ENCODE measurements at places on chromosomes 3 and 15.

DNA sequence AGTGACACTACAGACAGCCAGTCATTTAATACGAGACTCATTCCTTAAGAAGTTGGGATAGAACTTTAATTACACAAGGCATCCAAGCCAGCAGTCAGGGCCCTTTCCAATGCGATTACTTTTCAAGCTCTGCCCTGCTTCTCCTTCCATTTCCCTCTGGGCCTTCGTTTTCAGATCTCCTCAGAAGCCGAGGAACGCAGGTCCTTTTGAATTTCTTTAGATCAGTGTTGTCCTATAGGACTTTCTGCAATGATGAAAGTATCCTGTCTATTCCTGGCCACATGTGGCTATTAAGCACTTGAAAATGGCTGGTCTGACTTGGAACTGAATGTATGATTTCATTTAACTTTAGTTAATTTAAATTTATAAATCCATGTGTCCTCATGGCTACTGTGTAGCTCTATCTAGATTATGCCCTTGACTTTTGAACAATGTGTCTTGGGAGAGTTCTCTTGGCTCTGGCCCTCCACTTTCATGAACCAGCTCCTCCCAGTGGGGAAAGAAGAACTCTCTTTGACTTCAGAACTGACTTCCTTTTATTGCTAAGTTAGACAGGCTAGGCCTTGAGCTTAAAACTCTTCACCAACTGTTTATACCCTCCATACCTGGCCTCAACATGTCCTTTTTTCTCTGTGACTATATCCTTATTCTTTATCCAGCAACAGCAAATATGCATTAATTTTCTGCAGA lies 22.6 kb downstream of the TGFBR2 start:
- DNase-seq: no peak

DNA sequence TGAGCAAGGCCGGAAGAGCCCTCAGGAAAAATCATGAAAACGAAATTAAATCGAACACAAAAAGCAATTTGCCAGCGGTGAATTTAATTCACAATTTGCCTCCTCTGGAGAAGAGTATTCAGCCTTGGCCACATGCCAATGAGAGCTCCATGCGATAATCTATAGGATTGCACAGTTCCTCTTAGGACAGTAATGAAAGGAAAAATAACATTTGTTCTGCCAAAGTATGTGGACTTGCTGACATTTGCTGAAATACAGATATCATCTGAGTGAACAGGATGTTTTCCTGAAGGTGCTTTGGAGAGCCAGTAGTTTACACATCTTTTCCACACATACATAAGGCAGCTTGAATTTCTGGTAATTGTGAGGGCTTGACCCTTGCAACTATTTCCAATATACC lies 188.6 kb upstream of the PDZRN3 start:
- no peak for DNase-seq

DNA sequence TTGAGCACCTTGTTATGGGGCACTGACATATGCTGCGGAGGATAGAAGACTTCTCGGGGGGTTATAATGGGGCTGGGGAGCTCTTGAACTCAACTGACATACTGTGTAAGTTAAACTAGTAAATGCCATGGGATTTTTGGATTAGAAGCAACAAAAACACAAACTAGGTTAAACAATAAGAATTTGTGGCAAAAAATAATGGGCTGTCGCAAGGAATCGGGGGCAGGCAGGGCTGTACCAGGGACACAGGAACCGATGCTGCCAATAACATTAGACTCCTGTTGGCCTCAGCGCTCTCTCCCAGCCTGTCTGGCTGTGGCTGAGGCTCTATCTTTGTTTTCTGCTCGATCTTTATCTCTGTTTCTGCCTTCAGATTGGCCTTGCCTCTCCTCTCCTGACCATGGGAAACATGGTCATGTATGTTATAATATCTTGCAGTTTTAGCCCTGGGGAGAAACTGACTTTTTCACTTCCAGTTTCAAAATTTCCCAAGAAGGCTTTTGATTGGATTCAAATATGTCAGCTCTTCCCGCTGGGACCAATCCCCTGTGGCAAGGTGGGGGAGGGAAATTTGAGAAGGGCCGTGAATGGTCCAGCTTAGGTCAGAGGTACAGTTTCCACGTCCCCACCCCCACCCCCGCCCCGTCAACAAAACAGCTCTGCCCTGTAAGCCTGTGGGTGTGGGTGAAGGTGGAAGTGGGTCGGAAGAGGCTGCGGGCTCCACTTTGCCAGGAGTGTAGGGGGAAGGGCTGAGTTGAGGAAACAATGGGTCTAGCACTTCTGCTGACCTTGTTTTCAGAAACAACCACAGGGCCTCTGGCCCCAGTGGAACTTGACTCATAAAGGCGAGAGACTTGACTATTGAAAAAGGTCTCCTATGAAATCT lies 161.1 kb upstream of the TBL1XR1 start:
- DNase-seq: peak; percentile 75

- DNase-seq: no peak
Measured at GRCh38 chr15:32649342-32649741, 7.8 kb downstream of the SCG5 start.

- no peak for DNase-seq
Measured at GRCh38 chr3:94372026-94372425, 309.2 kb downstream of the NSUN3 start.

DNA sequence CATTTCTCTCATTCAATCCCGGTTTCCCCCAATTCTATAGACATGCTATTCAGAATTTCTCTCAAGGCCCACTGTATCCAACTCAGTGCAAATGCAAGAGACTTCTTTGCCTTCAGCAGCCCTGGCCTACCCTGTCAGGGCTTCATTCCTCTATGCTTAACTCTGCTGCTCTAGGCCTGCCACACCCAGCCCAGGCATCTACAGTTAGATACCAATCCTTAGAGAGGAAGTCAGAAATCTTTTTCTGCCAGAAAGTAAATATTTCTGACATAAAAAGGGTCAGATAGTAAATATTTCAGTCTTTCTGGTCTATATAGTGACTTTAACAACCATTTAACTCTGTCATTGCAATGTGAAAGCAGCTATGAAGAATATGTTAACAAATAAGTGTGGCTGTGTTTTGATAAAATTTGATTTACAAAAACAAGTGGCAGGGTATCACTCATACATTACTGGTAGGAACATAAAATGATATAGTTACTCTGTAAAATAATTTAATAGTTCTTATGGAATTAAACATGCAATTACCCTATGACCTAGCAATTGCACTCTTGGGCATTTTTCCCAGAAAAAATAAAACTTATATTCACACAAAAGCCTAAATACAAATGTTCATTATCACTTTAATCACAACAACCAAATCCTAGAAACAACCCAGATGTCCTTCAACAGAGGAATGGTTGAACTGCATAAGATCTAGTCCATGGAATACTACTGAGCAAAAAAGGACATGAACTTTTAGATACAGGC lies 942.0 kb downstream of the SQOR start:
- DNase-seq: no peak

GRCh38 chr3:9433627-9434521 lies 36.5 kb downstream of the SETD5 start:
- no peak for DNase-seq

- no peak for DNase-seq
Measured at GRCh38 chr3:183844606-183845005, 19.2 kb upstream of the MAP6D1 start.

DNA sequence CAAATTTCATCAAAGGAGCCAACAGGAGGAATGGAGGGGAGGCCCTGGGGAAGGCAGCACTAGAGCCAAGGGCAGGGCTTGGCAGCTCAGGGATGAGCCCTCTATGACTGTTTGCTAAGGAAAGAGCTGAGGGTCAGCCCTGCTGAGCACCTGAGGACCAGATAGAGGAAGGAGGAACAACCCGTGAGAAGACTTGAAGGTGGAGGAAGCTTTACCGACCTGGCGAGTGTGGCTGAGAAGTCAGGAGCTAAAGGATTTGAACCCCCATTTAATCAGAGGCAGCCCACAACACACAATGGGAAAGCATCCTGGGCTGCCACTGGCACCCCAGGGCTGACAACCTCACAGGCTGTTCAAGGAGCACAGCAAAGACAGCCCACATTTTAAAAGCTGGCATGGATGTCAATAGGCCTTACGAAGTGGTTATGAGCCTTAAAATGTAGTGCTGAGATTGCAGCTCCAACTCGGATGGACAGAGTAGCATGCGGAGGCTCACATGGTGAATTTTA lies 20.7 kb upstream of the LRRC2 start:
- no peak for DNase-seq

DNA sequence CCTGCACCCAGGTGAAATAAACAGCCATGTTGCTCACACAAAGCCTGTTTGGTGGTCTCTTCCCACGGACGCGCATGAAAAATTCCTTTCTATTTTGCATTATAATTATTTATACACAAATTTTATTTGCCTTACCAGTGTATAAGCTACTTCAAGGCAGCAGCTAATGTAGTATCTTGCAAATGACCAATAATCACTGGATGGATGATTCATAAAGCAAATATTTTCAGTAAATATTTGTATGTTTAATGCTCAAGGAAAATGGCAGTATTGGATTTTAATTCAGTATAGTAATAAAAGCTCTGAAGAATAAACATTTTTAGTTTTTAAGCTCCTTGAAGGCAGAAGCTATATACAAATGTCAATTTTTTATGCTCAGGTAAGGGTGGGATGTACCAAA lies 158.7 kb upstream of the NANOGP8 start:
- no peak for DNase-seq

- no peak for DNase-seq
Measured at GRCh38 chr3:127204841-127205582, 12.1 kb downstream of the PRR23E start.

- no peak for DNase-seq
Measured at GRCh38 chr15:55257012-55257670, 32.5 kb downstream of the RAB27A start.

DNA sequence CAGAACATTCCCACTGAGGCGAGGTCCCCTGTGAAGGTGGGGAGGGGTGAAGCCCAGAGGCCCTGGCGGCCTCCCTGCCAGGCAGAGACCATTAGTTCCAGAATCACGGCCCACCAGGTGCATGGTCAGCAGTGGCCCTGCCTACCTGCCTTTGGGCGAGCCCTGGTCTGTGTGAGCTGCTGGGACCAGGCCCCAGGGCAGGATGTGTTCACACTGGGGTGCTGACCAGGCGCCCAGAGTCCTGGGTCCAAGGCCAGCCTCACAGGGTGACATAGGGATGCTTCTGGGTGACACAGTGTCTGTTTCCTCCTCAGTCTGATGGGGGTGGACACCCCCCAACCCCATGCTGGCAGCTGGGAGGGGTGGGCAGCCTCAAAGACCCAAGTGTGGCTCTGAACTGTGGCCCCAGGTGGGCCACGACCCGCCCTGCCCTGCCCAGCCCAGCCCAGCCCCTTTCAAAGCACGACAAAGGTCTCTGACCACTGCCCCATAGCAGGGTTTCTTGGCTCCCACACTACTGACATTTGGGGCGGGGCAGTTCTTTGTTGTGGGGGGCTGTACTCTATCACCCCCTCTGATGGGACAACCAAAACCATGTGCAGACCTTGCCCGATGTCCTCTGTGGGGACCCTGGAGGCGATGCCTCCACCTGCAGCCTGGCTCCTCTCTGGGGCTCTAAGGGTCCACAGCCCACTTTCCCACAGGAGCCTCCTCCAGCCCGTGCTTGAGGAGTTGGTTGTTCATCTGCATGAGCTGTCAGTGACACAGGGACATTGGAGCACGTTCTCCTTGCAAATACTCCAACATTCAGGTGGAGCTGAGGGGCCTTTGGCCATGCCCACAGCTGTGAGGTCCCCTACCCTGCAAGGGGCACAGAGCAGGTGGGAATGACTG lies 44.8 kb upstream of the SLC41A3 start:
- no peak for DNase-seq

DNA sequence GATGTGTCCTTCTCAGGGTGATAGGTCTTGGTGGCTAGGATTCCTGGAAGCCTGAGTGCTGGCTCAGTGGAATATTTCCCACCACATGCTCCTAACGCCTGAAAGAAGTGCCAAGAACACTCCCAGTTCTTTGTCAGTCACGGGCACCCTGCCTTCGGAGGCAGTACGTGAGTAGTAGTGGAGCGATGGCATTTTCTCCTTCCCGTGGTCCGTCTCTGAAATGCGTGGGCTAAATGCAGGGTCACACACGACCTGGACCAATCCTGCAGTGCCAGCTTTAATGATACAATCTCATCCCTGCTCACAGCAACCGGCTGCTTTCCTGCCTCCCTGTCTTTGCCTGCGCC lies 14.5 kb downstream of the H1-8 start:
- DNase-seq: no peak

GRCh38 chr15:57167821-57168395 lies 208.4 kb upstream of the CGNL1 start:
- no peak for DNase-seq

DNA sequence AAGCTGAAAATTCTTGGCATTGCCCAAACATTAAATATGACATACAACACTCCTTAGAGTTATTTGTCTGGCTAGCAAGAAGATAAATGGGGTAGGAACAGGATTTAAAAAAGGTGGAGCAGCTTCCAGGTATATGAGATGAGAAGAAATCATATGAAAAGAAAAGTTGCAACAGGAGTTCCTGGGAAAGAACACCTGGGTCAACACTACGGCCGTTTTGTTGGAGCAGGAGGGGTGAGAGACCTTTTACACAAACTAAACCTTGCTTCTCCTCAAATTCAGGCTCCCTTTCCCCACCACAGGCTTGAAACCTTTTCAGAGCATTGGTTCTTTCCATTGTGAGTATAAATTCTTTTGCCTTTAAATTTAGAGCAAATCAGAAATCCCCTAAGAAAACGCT lies 18.8 kb upstream of the GUCA1C start:
- DNase-seq: no peak

DNA sequence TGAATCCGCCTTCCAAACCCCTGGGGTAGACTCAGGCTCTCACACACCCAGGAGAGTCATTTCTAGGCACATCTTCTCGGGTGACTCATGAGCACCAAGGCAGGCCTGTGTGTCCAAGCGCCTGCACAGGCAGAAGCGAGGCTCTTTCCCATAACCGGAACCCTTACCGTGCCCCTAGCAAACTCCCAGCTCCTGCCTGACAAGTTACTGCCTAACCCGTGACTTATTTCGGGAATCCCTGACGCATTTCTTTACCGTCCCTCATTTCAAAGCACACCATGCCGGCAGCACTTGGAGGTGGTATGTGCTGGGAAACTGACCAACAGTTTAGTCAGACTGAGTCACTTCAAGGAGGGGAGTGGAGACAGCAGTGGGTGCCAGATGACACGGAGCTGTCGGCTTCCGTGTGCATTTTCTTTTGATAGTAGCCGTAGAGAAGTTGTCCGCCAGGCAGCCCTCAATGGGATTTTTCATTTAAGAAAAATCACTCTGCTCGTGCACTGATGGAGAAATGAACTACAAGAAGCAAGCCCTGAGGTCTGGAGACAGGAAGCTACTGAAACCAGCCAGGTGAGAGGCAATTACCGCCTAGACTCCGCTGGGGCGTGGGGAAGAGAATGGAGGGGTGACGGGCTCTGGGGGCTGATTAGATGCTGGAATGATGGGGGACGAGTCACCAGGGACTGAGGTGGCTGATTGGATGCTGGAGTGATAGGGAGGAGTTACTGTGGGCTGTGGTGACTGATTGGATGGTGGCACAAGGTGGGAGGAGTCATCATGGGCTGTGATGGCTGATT lies 17.3 kb upstream of the HRH1 start:
- DNase-seq: peak; percentile 100

- no peak for DNase-seq
Measured at GRCh38 chr15:90686435-90687218, 30.5 kb upstream of the BLM start.

DNA sequence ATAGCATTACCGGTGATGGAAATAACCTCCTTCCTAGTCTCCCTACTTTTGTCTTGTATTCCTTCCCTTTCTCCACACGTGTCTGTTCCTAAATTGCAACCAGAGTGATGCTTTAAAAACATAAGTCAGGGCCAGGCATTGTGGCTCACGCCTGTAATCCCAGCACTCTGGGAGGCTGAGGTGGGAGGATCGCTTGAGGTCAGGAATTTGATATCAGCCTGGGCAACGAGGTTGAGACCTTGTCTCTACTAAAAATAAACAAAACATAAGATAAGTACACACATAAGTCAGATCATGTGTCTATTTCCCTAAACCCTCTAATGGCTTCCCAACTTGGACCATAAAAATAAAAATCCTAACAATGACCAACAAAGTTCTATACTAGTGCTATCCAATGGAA lies 18.4 kb downstream of the ARMC8 start:
- no peak for DNase-seq
